Coronary artery (tissue), 2 donors: ENCODE measurements at places on chromosomes 2 and 18.

DNA sequence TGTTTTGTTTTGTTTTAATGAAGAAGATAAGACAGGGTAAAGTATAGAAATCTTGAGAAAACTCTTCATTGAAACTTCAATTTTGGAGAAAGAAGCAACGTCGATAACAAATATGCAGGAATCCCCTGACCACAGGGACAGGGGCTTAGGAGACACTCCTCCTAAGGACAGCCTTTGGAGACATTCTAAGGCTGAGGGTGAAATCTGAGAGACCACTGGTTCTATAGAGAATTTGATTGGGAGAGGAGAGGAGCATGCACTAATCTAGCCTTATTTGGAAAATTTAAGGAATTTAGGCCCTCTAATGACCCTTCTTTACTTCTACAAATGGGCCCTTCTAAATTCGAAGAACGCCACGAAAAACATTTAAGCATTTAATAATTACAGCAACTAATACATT lies 207.6 kb downstream of the PPP1R1C start:
- DNase-seq, result no peak

- DNase-seq, result no peak
Observed at GRCh38 chr2:160373666-160374065, 119.9 kb downstream of the RBMS1 start.

DNA sequence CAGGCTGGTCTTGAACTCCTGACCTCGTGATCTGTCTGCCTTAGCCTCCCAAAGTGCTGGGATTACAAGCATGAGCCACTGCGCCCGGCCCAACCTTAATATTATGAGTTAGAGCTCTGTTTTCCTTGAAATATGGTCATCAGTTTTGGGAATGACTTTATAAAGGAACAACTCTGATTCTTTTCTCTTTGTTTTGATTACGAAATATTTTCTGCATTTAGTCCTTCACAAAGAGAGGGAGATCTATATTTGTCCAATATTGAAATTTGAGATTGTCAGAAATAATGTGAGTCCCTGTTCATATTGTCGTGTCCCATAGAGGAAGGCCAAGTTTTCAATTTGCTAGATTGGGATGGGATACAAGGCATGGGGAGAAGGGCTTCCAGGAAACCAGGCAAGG lies 3.1 kb downstream of the SMYD5 start:
- DNase-seq, result no peak

DNA sequence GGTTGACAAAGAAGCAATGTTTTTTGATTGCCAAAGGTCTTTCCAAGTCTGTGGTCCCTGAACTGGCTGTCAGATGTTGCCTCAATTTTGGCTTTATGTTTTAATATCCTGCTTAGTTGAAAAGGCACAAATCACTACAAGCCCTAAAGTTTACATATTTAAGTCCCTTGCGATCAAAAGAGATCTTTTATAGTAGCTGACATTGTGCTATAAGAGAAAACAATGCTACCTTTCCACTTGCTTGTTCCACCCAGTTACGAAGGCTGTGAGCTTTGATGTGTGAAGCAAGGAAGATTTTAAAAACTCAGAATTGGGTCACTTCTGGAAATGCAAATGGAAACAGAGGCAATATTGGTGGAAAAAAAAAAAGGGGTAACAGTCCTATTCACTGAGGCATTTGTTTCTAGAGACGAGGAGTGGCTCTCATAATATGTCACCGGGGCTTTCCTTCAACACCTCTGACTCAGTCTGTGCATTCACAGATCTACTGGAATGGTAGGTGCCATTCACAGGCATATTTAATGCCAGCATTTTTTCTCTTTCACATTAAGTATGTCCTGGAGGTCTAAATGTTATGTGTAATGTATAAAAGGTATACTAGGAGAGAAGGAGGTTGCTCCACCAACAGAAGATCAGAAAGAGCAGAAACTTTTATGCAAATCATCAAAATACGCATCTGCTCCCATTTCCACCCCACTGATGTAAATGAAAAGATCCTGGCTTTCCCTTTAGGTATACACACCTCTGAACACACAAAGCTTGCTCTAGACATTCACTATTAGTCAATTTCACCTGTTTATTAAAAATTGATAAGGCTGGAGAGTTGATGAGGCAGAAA lies 91.8 kb downstream of the TGIF1 start:
- DNase-seq, result no peak

DNA sequence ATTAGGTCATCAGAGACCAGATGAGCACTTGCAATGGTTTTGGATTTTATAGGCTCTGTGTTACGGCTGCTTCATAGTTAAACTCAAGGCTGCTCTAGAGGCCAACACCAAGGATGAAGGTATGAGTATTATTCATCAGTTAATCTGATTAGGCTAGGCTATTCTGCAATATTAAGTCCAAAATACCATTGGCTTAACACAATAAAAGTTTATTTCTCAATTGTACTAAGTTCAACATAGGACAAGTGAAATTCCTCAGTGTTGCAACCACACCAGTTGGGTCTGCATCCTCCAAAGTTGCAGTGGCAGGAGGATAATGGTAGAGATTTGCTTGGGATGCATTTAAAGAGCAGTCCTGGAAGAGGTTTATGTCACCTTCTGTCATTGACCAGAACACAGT lies 538.3 kb upstream of the CDH2 start:
- no peak for DNase-seq

DNA sequence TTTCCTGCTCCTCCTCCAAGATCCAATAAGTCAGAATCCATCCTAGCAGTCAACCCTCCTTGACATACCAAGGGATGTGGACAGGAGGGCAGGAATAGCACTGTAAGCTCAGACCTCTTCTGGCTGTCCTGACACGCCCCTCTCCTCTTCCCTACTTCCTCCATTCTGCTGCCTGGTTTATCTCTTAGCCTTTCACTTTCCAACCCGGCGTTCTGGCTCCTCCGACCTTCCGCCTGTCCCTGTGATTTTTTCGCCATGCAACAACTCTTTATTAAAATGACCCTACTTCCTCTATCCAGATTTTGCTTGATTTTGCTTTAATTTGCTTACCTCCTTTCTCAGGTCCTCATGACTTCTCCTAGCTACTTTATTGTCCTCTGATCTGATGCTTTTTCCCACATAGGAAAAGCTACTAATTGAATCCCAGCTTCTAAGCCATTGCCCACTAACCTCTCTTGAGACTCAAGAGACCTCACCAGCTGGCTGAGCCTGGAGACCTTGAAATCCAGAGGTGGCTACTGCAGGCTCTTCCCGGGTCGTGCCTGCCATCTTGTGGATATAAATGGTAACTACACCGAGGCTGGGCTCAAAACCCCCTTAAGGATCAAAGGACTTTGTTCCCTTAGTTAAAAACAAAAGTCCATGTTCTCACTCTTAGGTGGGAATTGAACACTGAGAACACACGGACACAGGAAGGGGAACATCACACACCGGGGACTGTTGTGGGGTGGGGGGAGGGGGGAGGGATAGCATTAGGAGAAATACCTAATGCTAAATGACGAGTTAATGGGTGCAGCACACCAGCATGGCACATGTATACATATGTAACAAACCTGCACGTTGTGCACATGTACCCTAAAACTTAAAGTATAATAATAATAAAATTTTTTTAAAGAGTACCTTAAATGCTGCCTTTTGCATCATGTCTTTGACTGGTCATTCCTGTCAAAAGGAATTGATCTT lies 139.4 kb downstream of the AKAIN1 start:
- DNase-seq, result no peak

DNA sequence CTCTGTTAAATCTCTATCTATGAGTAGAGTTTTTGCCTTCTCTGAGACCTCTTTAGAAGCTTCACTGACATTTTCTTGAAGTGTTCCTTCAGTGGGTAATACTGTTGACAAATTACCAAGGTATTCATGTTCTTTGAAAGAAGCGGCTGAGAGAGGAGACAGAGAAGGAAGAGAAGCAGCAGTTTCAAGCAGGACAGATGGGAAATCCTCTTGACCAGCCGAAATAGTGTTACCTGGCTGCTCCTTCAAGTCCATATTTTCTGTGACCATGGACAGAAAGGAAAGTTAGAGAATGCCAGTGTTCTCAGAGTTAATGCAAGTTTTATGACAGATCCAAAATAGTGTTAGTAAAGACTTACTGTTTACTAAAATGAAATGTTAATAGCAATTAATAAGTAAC lies 23.0 kb downstream of the RTN4 start:
- DNase-seq, result no peak

DNA sequence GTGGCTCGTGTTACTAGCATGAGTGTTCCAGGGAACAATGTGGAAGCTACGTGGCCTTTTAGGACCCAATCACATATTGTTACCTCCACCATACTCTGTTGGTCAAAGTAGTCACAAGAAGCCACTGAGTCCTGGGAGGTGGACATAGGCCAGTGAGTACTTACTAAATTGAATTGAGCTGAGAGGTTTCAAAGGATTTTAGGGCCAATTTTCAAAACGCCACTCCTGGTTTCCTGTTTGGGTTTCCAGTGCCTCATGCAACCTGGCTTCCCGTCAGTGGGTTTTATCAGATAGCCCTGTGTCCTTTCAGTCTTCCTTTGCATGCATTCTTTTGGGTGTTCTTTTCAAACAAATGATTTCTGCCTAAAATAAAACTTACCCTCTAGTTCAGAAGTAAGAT lies 56.3 kb downstream of the FBLN7 start:
- no peak for DNase-seq

- no peak for DNase-seq
Observed at GRCh38 chr2:205002390-205002789, 457.1 kb downstream of the PARD3B start.

GRCh38 chr2:239944694-239945551 lies 80.2 kb downstream of the NDUFA10 start:
- DNase-seq, result peak; percentile 54

DNA sequence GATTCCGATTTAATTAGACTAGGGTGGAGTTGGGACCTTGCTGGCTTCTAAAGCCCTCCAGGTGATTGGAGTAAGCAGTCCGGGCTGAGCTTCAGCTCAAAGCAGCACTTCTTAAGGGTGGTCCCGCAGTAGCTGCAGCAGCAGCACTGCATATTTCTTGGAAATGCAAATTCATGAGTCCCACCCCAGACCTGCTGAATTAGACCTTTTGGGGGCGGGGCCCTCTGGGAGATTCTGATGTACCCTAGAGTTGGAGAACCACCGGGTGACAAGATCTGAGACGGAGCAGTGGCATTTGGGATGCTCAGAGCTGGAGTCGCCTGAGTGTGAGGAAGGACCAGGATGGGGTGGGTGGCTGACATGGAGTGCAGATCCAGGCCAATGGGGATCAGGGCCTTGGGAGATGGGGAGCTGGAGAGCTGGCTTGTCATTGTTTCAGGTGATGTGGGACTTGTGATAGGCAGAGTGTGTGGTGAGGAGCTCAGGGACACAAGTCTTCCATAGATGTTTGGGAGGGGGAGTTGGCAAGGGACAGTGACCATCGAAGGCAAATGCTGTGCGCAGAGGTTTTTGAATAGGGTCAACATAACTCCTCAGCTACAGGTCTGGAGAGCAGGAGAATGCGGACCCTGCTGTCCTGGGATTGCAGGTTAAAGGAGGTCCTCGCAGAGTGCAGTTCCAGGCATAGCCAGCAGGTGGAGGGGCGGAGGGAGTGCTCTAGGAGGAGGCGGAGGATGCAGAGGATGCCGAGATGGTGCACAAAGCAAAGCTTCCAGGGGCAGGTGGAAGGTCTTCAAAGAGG lies 130.9 kb upstream of the RAB12 start:
- no peak for DNase-seq

DNA sequence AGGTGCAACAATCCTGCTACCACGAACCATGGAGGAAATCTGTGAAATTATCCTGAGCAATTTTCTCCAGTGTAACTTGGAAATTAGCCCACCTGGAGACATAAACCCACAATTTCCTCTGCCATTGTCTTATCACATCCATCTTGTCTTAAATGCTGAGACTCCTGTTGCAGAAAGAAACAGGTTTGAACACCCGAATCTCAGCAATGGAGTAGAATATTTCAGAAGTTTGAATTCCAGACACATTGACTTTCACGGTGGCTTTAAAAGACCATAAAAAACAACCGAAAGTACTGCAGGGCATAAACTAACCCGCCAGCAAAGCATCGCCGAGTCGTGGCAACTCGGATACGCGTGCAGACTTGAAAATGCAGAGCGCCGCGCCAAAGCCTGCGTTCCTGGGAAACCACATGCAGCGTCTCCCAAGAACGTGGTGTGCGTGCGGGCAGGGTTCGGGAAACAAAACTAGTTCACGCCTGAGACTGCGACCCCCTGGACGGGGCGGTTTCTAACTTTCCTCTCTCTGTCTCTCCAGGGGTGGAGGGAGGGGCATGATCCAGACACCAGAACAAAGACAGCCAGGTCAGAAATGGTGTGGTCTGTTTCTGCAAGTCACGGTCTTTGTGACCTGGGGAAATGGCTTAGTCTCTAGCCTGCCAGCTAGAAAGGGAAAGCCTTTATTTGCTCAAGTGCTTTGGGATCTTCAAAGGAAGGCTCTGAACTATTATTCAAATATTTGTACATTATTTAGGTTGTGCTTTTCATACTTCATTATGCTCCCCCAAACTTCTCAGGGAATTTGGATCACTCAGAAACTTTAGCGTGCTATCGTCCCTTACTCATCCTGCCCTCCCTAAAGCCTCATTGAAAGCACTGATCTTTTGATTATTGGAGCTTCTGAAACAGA lies 26.9 kb upstream of the KCTD1 start:
- no peak for DNase-seq

GRCh38 chr2:238966072-238966937 lies 118.4 kb downstream of the TWIST2 start:
- DNase-seq, result peak; percentile 69

GRCh38 chr2:29526587-29527586 lies 394.5 kb downstream of the ALK start:
- no peak for DNase-seq

GRCh38 chr2:29159125-29159524 lies 43.9 kb downstream of the CLIP4 start:
- no peak for DNase-seq

- no peak for DNase-seq
Observed at GRCh38 chr2:42297322-42297936, 63.6 kb downstream of the COX7A2L start.

- DNase-seq, result no peak
Observed at GRCh38 chr2:104577143-104577542, 276.8 kb upstream of the POU3F3 start.

DNA sequence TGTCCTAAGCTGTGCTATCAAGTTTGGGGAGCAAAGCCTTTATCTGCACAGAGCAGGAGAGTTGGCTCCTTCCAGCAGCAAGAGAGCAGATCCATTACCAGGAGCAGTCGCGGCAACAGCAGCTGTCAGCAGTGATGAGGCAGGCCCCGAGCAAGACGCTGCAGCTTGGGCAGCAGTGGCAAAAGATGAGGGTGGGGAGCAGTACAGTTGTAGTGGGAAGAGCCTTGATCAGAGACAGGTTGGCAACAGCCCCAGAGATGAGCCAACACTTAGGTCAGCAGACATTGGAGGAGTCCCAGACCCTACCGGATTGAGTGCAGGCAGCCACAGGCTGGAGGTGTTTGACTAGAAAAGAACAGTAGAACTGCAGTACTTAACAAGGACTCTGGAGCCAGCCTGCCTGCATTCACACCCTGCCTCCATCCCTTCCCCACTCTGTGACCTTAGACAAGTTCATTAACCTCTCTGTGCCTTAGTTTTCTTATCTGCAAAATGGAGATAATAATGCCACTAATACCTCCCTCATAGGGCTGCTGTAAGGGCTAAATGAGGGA lies 117.1 kb upstream of the SERTAD2 start:
- no peak for DNase-seq

GRCh38 chr2:120551522-120551921 lies 184.1 kb upstream of the GLI2 start:
- DNase-seq, result no peak
